ENCODE measurements at places on chromosomes 4 and X.

- no peak for DNase-seq
Observed at GRCh38 chr4:163161536-163162205, 5.0 kb downstream of the NAF1 start.

DNA sequence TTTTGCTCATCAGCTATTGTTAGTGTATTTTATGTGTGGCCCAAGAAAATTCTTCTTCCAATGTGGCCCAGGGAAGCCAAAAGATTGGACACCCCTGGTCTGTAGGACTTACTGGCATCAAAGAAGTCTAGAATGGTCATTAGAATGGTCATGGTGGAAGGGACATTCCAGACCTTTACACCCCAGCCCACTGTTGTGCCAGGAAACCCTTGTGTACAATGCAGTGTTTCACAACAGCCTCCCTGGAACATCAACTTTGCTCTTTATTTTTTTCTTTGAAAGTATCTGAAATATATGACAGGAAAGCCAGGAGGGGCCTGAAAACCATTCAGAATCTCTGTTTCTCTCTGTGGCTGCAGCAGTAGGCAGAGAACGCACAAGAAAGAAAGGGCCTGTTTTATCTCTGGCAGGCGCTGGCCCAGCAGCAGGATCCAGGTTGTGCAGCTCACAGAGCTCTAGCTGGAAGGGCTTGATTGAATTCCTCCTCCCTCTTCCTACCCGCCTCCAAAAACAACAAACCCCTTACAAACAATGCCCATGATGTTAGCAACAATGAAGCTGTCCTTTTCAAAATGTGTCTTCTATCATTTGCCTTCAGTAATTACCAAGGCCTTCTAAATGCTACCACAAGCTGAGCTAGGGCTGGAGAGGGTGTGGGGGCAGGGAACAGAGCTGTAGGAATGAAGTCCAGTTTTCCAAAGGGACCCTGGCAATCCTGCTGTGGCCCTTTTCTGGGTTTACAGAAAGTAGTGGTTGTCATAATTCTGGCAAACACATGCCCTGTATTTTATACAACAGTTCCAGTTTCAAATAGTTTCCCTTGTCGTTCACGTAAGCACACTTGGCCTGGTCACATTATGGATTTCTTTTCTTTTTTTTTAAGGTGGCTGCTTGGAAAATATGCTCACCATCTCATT, 32.3 kb upstream of the TFDP3 start:
- no peak for DNase-seq

GRCh38 chr4:86058621-86059020, 301.2 kb downstream of the MAPK10 start:
- no peak for DNase-seq

- no peak for DNase-seq
Observed at GRCh38 chrX:99033226-99033901, 1376.7 kb downstream of the PCDH19 start.

DNA sequence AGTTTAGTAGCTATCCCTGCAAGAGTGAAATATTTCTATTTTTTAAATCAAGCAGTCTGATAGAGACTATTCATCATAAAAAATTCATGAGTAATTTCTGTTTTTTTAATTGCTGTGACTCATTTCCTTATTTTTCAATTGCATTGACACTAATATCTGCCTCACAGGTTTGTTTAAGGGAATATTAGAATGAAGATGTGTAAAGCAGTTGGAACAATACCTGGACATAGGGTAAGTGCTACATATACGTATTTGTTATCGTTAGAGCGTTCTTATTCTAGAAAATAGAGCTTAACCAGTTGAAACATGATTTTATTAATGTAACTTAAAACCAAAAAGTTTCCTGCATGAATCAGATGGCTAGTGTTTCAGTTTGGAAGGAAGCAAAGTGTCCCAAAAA, 2211.3 kb downstream of the PCDH7 start:
- DNase-seq: no peak

- DNase-seq: no peak
Observed at GRCh38 chr4:105430811-105431210, 43.1 kb downstream of the PPA2 start.

DNA sequence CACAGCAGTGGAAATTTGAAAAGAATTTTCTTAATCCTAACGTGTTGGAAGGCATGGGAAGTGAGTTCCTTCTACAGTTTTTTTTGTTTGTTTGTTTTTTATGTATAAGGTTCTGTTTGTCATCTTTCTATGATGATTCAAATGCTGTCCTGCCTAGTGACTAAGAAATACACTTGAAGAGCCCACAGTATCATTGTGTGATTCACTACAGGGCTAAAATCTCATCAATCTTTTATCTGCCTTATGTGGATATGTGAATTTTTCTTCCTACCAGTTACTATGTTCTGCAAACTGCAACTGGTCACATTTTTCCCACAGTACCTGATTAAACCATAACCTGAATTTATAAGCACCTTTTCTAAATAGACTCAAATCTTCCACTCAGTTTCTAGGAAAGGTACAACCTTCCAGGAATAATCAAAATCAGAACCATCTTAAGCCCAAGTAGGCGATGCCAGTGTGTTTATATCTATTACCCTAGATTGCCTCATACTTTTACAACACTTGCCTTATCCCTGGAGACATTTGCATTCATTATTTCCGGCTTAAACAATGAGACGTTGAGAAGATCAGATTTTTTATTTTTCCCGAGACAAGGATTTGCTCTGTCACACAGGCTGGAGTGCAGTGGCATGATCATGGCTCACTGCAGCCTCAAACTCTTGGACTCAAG, 214.6 kb upstream of the GALNT7 start:
- no peak for DNase-seq

DNA sequence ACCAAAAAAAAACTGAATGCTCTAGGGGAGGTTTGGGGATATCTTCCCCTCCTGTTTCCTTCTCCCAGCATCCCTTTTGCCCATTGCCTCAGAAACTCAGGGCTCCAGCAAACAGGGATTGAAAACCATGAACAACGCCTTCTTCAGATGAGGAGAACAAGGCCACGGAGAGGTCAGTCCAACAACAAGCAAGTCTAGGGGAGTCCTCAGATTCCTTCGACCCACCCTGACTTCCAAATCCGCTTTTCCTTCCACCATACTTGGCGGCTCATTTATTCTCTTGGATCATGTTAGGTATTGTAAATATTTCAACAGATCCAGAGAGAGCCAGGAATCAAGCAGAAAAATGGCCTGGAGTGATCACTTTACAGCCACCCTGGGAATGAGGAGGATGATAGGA, 21.9 kb downstream of the REELD1 start:
- DNase-seq: no peak

All from activated naive CD8-positive, alpha-beta T cell treated with anti-CD3 and anti-CD28 coated beads, Interleukin-2, amount 10 ng/mL, durations not matched to agents 7 days and 5 days (primary cell).